ENCODE measurements at places on chromosomes 12 and 14.
A peak's percentile ranks its signal among the peaks of the same experiment; 100 is the strongest.

DNA sequence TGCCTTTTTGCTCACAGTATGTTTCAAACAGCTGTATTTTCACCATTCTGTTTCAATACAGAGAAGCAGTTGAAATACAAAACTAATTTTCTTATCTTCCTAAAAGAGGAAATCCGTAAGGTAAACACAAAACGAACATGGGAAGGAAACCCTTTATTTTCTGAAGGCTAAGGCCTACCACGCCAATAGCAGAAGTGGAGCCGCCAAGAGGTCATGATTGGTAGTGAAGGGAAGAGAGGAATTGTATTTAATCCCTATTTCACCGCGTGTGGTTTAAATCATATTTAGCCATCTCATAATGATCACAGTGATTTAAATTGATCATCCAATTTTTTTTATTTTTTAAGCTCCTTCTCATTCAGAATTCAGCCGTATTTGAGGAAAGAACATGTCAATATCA lies 398.2 kb downstream of the PRKD1 start:
- DNase-seq: no peak

DNA sequence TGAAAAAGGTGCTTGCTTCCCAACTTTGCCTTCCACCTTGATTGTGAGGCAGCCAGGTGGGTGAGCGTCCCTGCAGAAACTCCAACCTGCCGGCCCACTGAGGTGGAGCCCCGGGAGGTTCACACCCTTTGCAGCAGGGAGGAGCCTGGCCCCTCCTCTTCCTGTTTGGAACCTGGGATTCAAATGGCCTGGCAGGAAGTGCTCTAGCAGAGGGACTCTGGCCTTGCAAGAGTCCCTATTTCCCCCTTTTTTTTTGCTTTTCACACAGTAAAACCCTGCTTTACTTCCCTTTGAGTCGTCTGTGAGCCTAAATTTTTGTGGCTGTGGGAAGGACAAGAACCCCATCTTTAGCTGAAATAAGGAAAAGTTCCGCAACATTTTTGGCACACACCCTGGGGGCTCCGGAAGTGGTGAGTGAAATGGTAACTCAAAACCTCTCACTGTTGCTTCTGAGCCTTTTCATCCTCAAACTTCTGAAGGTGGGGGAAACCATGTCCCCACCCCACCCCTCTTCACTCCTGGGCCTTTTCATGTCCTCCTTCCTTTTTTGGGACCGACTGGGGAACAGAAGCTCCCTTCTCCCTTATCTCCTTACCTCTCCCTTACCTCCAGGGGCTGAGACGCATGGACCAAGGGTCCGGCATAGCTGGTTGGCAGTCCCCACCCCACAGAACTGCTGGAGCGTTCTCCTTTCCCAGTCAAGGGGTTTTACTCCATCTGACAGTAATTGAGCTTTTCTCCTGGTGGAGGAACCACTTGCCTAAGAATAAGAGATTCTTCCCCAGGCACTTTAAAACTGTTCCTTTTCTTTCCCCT lies 102.0 kb downstream of the KCNMB4 start:
- no peak for DNase-seq

- no peak for DNase-seq
Measured at GRCh38 chr14:90796329-90796728, 19.9 kb downstream of the TTC7B start.

DNA sequence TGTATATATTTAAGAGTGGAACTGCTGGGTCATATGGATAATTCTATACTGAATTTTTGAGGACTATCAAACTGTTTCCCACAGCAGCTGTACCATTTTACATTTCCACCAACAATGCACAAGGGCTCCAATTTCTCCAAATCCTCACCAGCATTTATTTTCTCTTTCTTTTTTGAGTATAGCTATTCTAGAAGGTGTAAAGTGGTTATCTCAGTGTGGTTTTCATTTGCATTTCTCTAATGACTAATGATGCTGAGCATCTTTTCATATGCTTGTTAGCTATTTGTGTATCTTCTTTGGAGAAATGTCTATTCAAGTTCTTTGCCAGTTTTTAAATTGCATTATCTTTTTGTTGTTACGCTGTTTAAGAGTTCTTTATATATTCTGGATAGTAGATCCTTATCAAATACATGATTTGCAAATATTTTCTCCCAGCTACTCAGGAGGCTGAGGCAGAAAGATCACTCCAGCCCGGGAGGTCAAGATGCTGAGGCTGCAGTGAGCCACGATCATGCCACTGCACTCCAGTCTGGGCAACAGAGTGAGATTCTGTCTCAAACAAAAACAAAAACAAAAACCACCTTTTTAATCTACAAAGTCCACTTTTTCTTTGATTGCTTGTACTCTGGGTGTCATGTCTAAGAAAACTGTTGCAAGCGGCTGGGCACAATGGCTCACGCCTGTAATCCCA lies 32.8 kb downstream of the GTF2A1 start:
- DNase-seq: no peak

- DNase-seq: no peak
Measured at GRCh38 chr12:29691161-29691854, 92.4 kb downstream of the TMTC1 start.

GRCh38 chr12:48618541-48618940 lies 48.7 kb upstream of the LALBA start:
- peak; percentile 56 for DNase-seq

DNA sequence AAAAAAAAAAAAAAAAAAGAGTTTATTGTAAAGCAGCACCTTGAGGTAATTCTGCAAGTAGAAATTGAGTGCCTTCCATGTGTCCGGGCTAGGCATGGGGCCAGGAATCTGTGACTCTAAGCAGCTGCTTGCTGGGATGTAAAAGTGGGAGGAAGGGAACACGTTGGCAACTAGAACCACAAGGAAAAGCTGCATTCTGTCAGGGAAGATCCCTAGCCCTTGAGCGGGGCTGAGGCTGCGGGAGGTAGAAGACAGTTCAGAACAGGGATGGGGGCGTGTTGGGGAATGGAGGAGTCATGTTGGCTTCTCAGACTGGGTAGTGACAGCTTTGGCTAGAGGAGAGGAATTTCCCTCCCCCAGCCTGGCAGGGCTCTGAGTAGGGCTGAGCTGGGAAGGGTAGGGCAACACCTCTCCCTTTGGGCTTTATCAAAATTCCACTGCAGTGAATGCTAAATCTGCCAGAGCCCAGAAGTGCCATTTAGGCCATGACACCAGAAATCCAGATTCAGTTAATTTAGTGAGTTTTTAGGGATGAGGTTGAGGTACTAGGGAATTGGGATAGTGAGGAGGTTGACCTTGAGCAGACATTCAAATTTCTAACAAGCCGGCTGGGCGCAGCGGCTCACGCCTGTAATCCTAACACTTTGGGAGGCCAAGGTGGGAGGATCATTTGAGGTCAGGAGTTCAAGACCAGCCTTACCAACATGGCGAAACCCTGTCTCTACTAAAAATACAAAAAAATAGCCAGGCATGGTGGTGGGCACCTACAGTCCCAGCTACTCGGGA lies 3.4 kb upstream of the TRAFD1 start:
- no peak for DNase-seq

GRCh38 chr14:68172216-68172615 lies 352.6 kb downstream of the RAD51B start:
- no peak for DNase-seq
